ENCODE measurements at places on chromosomes 6 and 20. TPM values are rescaled to one million over a fixed set of nuclear protein-coding genes. Genes with fewer than 3 reads are reported as not detected.

Gene COL21A1
- total RNA-seq: not detected

Gene C6orf163
- total RNA-seq: 2.3 TPM

Gene EDEM2
- 22.8 TPM for total RNA-seq

Gene LST1
- total RNA-seq: 36.8 TPM

Gene ZNF165
- total RNA-seq: 0.54 TPM

Gene MCHR2
- total RNA-seq: not detected

Gene MAK
- total RNA-seq: 0.07 TPM

DNA sequence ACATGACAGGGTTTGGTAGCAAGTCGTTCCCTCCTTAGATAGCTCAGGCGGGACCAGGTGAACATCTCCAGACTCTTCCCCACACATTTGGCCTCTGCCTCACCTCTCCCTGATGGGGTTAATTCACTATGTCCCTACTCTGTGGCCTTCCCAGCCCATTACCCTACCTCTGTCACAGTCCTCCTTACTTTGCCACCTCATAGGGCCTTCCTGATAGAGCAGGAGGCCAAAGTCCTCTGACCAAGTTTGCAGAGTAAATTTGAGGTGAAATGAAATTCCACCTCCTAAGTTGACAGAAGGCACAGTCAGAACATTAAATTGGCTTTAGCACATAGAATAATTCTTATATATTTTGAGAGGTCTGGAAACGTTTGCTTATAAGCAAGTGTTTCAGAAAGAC lies 53.1 kb upstream of the ARMC2 start:
- no peak for DNase-seq

- DNase-seq: no peak
Measured at GRCh38 chr20:19673575-19673974, 84.5 kb upstream of the RIN2 start.

DNA sequence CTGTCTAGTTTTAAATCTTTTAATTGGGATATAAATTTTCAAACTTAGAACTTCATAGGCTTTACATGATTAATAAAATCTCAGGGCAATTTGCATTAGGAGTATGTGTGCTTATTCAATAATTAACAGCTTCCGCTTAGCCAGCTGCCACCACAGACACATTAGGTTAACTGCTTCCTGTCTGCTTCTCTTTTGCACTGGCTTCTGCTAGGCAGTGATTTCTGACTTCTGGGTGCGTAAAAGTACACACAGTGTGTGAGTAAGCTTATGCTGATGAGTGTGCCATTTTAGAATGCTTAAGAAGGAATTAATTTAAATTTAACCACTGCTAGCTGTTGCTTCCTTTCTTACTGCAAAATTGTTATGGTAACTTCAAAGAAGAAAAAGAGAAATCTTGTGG lies 73.9 kb downstream of the F13A1 start:
- DNase-seq: no peak

GRCh38 chr6:11752360-11752759 lies 26.2 kb downstream of the ADTRP start:
- no peak for DNase-seq

- DNase-seq: no peak
Measured at GRCh38 chr6:35850208-35850607, 45.1 kb downstream of the LHFPL5 start.

DNA sequence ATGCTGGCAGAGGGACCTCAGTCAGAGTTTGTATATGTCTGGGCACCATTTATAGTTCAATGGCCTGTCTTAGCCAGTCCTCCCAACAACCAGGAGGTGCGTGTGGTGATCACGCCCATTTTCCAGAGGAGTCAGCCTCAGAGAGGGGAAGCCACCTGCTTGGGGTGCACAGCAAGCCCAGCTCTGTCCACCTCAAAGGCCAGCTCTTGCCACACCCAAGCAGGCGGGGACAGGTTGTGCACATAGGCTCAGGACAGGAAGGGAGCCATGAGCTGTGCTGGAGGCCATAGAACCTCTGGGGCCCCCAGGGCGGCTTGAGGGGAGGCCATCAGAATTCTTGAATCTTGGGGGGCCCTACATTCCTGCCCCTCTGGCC lies 61.2 kb downstream of the DLGAP4 start:
- no peak for DNase-seq

GRCh38 chr20:45927071-45927878 lies 7.2 kb upstream of the PCIF1 start:
- no peak for DNase-seq

DNA sequence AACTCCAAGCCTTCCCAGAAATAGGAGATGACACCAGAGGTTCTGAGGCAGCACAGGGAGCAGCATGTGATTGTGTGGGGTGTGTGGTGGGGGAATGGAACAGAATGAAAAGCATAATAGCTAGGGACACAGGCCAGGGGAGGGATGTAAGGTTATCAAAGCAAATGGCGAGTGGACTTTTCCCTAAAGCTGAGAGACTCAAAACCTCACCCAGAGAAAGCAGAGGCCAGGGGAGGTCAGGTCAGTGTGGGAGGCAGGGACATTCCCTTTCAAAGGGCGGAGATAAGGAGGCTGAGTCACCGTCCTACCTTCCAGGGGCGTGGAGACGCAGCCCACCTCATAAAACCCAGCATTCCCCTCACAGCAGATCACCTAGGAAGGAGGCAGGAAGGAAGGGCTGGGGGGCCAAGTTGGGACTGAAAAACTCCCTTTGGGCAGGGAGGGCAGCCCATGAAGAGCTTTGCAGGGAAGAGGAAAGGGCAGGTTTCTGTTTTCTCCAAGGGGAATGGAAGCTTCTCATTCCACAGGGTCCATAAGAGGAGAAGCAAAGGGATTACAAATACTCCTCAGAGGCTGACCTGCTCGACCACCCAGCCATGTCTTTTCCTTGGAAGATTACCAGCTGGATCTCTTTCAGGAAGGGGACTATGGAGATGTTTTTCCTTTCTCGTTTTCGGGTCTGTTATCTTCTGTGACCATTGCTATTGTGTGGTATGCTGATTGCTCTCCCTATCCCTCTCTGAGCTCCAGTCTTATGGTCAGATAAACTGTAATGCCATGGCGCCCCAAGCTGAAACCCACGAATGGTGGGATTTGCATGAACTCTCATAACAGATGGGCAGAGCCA lies 9.6 kb upstream of the LY6G5C start:
- no peak for DNase-seq

GRCh38 chr20:51372176-51372803 lies 170.2 kb downstream of the NFATC2 start:
- peak; percentile 57 for DNase-seq

DNA sequence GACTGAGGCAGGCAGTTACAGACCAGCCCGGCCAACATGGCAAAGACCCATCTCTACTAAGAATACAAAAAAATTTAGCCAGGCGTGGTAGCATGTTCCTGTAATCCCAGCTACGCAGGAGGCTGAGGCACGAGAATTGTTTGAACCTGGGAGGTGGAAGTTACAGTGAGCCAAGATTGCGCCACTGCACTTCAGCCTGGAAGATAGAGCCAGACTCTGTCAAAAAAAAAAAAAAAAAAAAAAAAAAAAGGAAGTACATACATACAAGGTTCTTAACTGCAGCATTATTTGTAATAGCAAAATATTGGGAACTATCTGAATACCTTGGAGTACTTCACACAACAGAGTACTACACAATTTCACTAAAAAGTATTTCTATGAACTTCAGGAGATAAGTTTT lies 183.5 kb upstream of the OLIG3 start:
- DNase-seq: no peak

- DNase-seq: no peak
Measured at GRCh38 chr6:107419733-107420132, 39.6 kb downstream of the PDSS2 start.

DNA sequence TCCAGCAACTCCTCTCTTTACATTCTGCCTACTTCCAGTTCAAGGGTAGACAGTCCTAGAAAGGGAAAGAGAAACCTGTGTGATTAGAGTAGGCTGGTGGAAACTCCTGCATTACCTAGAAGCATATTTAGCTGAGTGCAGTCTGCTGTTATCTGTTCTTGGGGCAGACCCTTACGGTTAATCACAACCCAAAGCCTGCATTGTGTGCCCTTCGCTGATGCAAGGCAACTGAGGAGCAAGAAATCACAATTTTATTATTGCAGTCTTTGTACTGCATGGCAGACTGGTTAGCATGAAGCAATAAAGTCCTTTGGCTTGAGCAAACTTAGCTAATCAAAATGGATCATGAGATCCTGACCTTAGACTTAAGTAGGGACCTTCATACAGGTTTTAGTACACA lies 1.5 kb upstream of the GOPC start:
- no peak for DNase-seq

DNA sequence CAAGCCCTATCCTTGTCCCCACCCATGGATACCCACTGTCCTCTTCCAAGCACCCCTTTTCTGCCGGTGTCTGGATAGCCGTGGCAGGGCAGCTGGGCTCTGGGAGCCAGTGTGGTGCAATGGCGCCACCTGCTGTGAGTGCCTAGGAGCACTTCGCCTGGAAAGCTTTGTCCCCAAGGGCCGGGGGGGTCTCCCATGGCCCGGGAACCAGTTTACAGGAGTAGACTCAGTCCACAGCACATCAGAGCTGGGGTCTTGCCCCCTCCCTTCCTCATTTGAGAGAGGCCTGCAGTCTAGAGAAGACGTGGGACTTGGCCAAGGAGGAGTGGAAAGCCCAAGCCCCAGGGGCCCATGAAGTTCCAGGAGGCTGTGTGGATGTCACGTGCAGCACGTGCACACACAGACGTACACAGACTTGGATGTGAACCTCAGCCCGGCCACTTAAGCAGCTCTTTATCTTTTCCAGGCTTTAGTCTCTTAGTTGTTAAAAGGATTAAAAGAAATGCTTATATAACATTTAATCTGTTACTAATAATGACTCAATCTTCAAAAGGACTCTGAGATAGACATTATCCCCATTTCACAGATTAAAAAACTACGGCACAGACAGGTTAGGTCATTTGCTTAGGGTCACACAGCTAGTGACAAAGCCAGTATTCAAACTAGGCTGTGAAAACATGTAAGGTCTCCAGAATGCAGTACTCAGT lies 40.9 kb upstream of the CDH22 start:
- DNase-seq: peak; percentile 61

Measured in activated CD4-positive, alpha-beta T cell treated with anti-CD3 and anti-CD28 coated beads, Interleukin-2, amount 10 ng/mL, durations not matched to agents 7 days and 5 days (primary cell).